OCI-M1 (cell line): ENCODE measurements at places on chromosomes 2 and 18.

DNA sequence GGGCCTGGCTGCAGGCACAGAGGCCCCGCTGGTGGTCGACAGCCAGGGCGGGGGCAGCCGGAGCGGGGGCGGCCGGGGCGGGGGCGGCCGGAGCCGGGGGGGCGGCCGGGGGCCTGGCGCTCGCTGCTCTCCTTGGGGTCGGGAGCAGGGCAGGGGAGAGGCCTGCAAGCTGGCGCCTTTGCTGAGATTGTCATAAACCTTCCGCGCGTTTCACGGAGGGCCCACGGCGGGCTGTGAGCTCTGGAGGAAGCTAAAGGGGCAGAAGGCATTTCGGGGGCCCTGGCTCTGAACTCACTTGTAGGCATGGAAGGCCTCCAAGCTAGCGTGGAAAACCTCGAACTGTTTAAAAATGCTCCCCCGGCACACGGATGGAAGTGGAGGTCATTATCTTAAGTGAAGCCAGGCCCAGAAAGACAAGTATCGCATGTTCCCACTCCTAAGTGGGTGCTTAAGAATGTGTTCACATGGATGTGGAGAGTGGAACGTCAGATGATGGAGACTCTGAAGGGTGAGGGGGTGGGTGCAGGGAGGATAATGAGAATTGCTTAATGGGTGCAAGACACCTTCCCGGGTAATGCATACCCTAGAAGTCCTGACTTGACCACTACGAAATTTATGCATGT, 629 bp downstream of the PRELID3A start:
- DNase-seq = no peak

DNA sequence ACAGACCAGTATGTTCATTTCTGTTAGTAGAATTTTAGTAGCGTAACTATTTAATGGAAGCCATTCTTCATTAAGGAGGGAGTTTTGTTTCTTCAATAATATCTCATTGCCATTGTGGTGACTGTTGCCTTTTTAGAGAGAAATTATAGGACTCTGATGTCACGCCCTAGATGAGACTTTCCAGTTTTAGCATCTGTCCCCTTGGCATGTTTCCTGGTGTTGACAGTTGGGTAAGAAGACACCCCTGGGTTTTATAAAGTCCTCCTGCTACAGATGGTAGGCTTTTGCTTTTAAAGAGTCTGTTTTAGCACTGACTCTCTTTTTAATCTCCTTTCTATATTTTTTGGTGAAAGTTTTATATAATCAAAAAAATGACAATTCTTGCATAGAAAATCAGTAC, 41.9 kb downstream of the KCNJ3 start:
- no peak for DNase-seq

DNA sequence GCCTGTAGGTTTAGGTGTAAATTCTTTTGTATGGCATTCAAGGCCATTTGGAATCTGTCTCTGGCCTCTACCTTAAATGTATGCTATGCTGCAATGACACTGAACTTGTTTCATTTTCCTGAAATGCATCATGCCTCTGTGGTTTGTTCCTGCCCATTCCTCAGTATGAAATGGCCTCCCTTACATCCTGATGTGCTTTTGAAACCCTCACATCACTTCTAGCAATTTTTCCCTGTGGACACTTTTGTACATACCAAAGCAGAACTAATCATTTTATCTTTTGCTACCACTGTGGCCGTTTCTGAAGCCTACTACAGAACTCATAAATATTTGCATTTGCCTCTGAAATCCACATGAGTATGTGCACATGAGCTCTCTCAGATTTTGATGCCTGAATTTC, 557.2 kb downstream of the ERBB4 start:
- no peak for DNase-seq

DNA sequence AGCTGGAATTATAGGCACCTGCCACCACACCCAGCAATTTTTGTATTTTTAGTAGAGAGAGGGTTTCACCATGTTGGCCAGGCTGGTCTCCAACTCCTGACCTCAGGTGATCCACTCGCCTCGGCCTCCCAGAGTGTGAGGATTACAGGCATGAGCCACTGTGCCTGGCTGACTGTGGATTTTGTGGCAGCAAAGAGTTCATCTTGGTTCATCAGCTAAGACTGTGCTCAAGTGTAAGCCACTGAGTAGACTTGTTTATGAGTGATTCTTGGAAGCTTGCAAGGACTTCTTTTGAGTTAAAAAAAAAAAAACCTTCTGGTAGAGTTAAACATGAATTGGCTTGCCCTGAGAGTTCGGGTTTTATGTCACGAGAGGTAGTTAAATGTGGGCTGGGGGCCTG, 34.7 kb downstream of the CD8B start:
- DNase-seq = no peak

DNA sequence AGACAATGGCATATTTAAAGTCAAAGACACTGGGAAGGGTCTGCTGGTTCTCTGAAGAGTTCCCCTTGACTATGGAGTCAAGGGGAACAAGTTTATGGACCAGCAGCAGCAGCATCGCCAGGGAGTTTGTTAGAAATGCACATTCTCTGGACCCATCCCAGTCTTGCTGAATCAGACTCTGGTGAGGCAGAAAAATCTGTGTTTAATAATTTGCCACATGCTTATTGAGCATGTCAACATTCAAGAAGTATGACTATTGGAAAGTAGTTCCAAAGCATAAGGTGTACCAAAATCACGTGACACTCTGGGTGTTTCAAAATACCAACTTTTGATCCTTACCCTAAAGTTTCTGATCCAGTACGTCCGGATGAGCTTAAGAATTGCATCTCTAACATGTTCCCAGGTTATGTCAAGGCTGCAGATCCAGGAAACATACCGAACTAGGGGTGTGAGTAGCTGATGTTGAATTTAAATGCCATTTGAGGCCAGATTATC, 853.8 kb downstream of the TMEM182 start:
- no peak for DNase-seq

- DNase-seq = no peak
Observed at GRCh38 chr2:153875801-153876466, 4.2 kb downstream of the GALNT13 start.

DNA sequence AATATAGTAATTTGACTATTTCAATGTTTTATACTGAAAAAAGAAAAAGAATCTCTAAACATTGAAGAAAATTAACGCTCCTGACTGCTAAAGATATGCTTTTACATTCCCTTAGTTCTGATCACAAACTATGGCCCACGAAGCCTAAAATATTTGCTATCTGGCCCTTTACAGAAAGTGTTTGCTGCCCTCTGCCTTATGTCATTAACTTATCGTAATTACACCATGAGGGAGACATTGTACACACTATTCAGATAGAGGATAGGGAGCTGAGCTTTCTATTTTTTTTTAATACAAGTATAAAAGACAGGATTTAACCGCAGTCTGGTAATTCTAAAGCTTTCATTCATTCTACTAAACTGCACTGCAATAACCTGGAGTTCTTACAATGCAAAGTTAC, 393.1 kb upstream of the DCC start:
- no peak for DNase-seq

- no peak for DNase-seq
Observed at GRCh38 chr2:206062724-206063123, 23.2 kb downstream of the INO80D start.

DNA sequence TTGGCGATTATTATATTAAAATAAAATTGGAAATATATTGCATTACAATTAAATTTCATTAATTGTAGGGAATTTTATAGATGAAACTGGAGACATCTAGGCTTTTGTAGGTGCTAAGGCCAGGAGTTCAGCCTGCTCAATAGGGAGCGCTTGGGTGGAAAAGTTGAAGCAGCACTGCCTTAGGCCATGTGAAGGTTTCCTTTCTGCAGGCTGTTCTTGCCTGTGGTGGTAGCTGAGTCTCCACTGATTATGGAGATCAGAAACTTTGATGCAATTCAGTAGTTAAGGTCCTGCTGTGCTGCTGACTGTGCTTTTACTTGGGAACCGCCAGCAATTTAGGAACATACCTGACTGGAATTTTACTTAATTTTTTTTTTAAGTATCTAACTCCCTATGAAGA, 179.9 kb upstream of the BOD1L2 start:
- no peak for DNase-seq

DNA sequence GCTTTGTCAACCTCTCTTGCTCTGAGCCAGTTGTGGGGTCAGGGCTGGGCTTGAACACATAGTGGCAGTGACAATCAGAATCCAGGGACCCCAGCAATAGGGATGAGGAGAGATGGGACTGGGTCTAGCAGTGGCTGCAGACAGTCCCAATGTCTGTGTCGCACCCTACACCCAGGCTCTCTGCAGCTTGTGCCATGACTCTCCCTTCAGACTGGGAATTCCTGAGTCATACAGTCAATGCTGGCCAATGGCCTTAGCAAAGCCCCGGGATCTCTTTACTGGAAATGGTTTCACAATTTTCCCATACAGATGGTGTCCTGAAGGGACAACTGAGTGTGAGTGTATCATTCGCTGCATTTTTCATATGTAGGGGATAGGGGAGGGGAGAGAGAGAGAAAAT, 74.2 kb upstream of the CELF4 start:
- DNase-seq = no peak

DNA sequence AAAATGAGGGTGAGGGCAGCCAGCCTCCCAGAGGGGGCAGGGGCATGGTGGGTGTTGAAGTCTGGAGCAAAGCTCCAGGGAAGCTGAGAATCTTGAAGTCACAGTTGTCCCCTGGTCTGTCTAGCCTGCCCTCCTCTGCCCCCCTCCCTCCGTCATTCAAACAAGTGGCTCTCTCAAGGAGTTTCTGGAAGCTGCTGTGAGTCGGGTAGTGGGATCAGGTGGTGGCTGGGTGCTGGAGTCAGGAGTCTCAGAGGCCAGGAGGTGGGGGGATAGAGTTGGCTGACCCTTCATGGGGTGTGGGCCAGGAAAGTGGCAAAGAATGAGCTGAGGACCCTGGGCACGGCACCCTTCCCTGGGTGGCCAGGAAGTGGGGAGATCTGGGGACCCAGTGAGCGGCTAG, 495 bp upstream of the ASIC4 start:
- DNase-seq = peak; percentile 66

GRCh38 chr18:9156604-9157249, 20.1 kb downstream of the ANKRD12 start:
- DNase-seq = no peak

- DNase-seq = no peak
Observed at GRCh38 chr2:129813404-129813803, 166.1 kb upstream of the RAB6C start.

DNA sequence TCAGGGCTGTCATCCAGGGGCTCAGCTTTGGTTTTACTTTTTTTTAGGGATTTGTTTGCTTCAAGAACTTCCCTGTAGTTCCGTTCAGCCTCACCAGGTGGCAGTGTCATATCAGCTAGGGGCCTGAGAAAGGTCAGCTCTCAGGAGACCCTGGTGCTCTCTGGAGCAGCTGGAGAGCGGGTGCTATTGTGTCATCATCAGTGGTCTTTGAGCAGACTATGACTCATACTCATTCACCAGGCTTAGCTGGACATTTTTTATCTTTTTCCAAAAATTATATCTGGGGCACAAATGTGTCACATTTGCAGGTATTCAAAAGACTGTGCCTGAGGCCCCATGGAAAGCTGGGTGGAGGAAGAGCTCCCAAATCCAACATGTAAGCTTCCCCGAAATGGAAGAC, 24.4 kb downstream of the ZNF892 start:
- DNase-seq = peak; percentile 76

DNA sequence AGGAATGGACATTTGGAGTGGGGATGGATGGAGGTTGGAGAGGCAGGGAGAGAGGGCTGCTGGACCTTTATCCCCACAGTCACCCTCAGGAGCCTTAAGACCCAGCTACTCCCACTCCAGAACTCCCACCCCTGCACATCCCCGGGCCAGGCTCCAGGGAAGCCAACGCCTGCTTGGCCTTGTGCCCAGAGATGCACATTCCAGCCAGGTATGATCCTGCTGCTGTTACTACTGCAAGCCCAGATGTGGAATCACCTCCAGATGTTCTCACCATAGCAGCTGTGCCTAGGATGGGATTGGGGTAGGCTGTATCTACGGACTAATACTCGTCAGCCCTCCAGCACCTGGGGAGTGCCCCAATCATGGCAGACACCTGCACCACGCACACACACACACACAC, 71.7 kb downstream of the ZFP36L2 start:
- DNase-seq = no peak

GRCh38 chr2:124248386-124248785, 223.3 kb downstream of the CNTNAP5 start:
- no peak for DNase-seq

- DNase-seq = no peak
Observed at GRCh38 chr18:62366992-62367391, 41.9 kb downstream of the TNFRSF11A start.

GRCh38 chr2:236675051-236675450, 105.4 kb downstream of the ACKR3 start:
- no peak for DNase-seq

GRCh38 chr2:174076040-174076439, 110.9 kb upstream of the SP3 start:
- DNase-seq = no peak

DNA sequence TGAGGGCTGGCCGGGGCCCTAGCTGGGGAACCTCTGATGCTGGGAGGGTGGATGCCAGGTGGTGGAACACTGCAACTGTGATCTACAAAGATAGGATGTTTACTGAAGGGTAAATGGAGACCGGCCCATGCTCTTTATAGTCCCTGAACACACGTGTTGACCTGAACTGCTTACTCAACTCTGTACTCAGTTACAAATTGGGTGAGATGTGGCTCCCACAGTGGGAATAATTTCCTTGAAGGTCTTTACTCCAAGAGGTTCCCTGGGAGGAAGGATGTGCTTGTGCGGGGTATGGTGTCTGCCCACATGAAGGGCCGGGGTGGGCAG, 254.1 kb downstream of the PRKCE start:
- DNase-seq = no peak

GRCh38 chr2:86045541-86045940, 60.1 kb downstream of the POLR1A start:
- no peak for DNase-seq

DNA sequence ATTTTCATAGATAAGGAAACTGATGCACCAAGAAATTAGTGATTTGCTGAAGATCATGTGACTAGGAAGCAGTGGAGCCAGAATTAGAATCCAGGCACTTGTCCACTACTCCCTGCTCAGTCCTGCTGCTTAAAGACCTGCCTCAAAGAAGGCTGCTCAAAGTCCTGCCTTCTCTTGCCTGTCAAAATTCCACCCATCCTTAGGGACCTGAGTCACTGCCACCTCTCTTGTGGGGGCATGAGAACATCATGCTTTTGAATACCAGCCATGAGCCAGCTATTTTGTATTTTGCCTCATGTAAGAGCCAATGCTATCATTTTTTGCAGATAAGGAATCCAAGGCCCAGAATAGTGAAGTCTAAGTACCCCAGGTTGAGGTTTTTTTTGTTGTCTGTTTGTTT, 47.1 kb downstream of the DDX1 start:
- no peak for DNase-seq

DNA sequence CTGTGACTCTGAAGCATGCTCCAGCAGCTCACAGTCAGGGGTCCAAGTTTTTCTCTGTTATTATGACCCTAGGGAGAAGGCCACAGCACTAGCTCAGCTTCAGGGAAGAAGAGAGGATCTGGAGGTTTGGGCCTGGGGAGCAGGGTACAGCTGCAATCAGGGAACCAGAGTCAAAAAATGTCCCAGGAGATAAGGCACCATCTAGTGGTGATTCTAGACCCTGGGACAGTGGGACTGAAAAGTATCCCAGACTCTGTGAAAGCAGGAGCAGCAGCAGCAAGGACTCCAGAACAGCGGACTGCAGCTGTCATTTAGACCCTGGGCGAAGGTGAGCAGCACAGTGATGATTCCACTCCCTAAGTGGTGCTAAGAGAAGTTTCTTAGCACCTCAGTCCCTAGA, 278.4 kb upstream of the DDX18 start:
- peak; percentile 13 for DNase-seq
